ENCODE measurements at places on chromosomes 7 and 10.

DNA sequence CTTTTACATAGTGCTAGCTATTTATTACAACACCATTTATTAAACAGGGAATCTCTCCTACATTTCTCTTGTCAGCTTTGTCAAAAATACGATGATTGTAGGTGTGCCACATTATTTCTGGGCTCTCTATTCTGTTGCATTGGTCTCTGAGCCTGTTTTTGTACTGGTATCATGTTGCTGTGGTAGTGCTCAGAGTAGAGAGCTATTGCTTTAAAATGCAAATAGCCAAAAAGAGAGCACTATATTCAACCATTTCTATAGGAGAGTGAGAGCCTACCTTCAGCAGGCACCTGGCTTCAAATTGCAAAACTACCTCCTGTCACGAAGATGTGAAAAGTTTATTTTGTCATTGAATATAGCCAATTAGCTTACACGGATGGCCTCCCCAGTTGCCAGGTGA is 8.1 kb downstream of the ZNF92 start:
- no peak for DNase-seq

DNA sequence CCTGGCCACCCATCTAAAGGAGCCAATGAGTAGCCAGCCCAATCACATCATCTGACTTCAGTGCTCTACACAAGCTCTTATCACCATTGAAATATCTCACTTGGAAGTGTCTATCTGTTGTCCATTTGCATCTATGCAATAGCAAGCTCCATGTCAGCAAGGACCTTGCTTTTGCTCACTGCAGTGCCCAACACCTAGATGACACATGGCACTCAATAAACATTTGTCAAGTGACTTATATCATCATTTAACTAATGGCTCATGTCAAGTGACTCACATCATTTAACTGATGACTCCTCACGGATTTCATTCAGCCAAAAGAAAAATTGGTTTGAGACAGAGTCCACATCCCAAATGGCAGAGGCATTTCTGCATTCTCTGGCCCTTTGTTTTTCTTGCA is 92.9 kb upstream of the ADAM12 start:
- DNase-seq, result no peak

DNA sequence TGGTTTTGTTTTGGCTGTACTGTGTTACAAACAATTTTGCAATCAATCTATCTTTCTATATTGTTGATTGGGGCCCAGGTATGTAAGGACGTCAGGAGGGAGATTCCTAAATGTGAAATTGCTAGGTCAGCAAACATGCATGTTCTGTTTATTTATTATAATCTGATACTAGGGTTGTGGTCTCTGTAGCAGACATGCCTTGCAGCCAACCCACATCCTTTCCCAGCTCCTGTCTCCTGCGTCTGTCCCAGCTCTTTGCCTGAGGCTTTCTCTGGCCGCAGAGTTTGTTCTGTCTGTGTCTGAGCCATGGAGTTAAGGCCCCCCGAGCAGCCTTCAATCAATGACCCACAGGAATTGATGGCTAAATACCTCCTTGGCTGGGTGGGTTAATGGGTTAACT is 124.0 kb upstream of the ZEB1 start:
- no peak for DNase-seq

DNA sequence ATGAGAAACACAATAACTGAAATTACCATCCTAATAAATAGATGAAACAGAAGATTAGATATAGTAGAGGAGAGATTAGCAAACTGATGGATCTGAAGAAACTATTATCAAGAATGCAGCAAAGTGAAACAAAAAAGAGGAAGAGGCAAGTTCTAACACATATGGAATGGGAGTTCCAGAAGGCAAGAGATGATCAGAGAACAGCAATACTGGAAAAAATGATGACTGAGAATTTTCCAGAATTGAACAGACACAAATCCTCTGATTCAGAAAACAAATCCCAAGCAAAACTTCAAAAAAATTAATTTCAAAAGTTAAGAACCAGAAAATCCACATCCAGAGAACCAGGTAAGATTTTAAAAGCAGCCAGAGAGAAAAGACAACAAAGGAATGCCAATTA is 20.2 kb upstream of the CYREN start:
- no peak for DNase-seq

GRCh38 chr7:131335639-131336381 is 8.1 kb downstream of the MKLN1 start:
- DNase-seq, result no peak

DNA sequence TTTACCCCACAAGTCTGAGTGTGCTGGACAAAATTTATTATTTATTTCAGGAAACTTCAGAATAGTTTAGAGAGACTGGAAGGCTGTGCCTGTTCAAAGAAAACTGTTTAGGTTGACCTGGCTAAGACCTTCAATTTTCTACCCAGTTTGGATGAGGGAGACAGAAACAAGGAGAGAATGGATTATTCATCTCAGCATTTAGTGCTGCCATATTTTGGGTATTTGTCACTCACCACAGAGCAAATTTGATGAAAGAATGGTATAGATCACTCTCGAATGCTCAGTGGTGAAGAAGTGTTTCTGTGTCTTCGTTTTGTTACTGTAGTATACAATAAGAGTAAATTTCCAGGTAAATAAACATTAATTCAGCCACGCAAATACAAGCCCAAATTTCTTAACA is 71.8 kb downstream of the SEMA3C start:
- DNase-seq, result no peak
